ENCODE measurements at places on chromosomes 2 and 18.

GRCh38 chr2:126358122-126358521 lies 297.8 kb upstream of the GYPC start:
- no peak for DNase-seq

GRCh38 chr2:25671622-25672021 lies 1.8 kb downstream of the DTNB start:
- no peak for DNase-seq

- DNase-seq = no peak
Observed at GRCh38 chr2:220586980-220587530, 959.6 kb downstream of the SLC4A3 start.

DNA sequence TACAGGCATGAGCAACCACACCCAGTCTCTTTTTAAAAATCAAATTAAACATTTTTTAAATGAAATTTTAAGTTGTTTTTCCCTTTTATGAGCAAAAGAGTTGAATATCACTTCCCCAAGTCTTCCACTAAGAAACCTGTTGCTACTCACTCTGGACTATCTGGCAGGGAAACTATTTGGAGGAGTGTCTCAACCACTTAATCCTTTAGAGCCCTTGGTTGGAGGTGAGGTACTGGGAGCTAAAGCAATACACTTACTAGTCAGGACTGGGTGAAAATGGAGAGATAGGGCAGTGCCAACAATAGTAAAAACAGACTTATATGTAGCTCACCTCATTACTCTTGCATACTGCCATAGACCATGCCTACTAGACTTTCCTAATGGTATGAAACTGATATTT lies 135.5 kb downstream of the RND3 start:
- DNase-seq = no peak

GRCh38 chr2:137096693-137097092 lies 331.3 kb downstream of the THSD7B start:
- no peak for DNase-seq

Measured in hematopoietic multipotent progenitor cell treated with erythropoietin and hydrocortisone succinate and interleukin-3 and kit ligand, for 4 days (in vitro differentiated cells).